SJCRH30 (cell line): ENCODE measurements at places on chromosomes 12 and 14. TPM values are rescaled to one million over a fixed set of nuclear protein-coding genes. Genes with fewer than 3 reads are reported as not detected.
A peak's percentile ranks its signal among the peaks of the same experiment; 100 is the strongest.

Gene CAND1
- total RNA-seq, result 159 and 173 TPM in 2 replicates

DNA sequence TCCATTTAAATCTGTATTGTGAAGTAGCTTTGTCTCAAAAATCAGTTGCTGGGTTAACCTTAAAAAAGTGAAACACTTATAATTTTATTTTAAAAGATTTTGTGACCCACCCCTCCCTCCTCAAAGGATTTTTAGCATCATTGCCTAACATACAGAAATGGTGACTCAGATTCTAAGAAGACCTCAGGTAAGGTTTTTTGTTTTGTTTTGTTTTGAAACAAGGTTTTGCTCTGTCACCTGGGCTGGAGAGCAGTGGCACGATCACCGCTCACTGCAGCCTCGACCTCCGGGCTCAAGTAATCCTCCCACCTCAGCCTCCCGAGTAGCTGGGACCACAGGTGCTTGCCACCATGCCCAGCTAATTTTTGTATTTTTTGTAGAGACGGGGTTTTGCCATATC lies 74.2 kb downstream of the GNS start:
- DNase-seq, result no peak
- no peak overlapping the region for H3K4me3 ChIP-seq
- H3K27ac ChIP-seq, result no peak overlapping the region
- no peaks in the 10 kb centered on the region for H3K27me3 ChIP-seq

DNA sequence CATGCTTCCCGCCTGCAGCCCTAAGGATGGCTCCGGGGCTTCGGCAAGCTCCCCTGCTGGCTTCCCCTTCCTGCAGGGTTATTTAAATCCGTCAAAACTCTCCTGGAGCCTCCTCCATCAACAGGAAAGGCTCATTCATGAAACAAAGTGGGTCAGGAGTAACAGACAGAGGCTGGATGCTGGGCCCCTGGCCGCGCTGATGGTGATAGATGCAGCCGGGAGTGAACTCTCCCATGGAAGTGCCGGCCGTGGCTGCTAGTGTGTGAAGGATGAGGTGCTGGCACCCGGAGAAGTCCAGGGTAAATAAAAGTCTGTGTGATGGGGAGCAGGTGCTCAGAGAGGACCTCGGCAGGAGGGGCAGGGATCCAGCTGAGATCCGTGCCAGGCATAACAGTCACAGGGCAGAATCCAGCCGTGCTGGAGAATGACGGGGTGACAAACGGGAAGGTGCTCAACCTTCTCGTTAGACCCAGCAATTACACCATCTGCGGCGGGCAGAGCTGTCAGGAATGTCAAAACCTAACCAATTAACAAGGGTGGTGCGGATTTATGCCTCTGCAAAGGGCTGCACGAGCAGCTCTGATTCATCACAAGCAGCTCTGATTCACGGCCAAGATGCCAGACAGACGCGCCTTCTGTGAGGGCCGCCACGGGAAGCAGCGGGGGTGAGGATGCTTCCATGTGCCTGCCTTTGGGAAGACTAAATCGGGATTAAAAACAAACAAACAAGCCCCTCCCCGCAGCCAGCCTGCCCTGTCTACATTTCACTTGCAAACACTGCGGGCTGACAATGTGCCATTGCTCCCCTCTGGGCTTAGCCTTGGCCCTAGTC lies 55.6 kb downstream of the SYNE3 start:
- H3K4me3 ChIP-seq, result no peak overlapping the region
- DNase-seq, result no peak
- peaks cover 20% of the 10 kb centered on the region for H3K4me1 ChIP-seq
- peaks cover 38% of the 10 kb centered on the region for H3K36me3 ChIP-seq

DNA sequence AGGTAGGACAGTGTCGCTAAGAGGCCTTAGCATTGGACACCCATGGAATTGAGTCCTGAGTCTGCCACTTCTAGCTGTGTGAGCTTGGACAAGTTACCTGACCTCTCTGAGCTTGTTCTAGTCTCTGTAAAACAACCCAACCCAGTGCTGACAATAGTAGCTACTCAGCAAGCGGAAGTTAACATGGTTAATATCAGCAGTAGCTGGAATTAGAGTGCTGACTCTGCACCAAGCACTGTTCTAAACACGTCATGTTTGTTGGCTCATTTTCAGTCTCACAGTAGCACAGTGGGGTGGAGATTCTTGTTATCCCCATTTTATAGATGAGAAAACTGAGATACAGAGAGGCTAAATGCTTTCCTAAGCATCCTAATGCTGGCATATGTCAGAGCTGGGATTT lies 47.5 kb upstream of the RIN3 start:
- H3K36me3 ChIP-seq, result no peaks in the 10 kb centered on the region
- H3K27me3 ChIP-seq, result no peaks in the 10 kb centered on the region
- H3K4me1 ChIP-seq, result no peaks in the 10 kb centered on the region
- H3K4me3 ChIP-seq, result no peak overlapping the region
- DNase-seq, result no peak

- no peaks in the 10 kb centered on the region for H3K36me3 ChIP-seq
- DNase-seq, result peak; percentile 88
- H3K4me3 ChIP-seq, result no peak overlapping the region
- no peaks in the 10 kb centered on the region for H3K27me3 ChIP-seq
These were observed 59.0 kb upstream of the STXBP6 start for GRCh38 chr14:25108959-25109358.

Gene TAS2R31
- total RNA-seq, result 1.5 and 2.7 TPM in 2 replicates

DNA sequence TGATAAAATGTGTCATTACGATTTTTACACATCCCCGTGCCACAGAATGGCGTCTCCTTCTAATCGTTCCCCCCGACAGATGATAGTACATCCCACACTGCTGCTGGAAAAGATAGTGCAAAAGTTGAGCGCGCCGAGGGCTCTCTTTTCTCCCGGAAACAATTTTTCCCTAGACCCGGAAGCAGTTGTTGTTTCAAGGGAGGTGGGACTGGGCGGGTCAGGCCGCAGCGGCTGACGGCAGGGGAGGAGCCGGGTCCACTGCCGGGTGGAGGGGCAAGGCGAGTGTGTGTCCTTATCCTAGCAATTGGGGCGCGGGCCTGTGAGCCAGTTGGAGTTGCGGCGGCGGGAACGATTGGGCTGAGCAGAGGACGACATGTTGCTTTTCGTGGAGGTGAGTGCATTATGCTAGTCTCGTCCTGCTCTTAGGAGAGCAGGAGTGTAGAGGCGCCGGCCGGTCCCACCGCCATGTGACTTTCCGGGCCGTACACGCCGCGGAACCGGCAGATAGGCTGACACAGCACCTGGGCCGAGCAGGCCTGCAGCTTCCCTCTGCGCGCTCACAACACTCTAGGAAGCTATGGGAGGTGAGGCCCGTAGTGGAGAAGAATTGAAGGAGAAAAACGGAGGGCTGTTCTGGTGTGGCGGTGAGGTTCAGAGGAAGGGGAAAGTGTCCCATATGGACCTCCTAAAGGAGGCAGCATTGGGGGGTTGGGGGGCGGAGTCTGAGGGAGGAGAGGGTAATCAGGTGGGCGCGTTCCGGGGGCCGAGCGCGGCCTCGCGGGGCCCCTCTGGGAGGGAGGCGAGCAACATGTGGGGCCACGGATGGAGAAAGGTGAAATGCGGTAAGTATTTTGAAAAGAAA lies at the start of gene LARP4:
LARP4 (plus strand) TSS at position 248 of the 862 bp plus-strand sequence; CDS start at position 374, 126 bp downstream.
- DNase-seq, result peak; percentile 99
- H3K27me3 ChIP-seq, result no peaks in the 10 kb centered on the region
- peaks cover 13% of the 10 kb centered on the region for H3K4me1 ChIP-seq

GRCh38 chr12:17206553-17206952 lies 600.6 kb upstream of the LMO3 start:
- no peak for DNase-seq
- no peak overlapping the region for H3K27ac ChIP-seq
- H3K27me3 ChIP-seq, result no peaks in the 10 kb centered on the region
- no peaks in the 10 kb centered on the region for H3K4me1 ChIP-seq
